Stimulated activated CD8-positive, alpha-beta memory T cell treated with anti-CD3 and anti-CD28 coated beads, Interleukin-15, amount 100 ng/mL, for 1 hour (primary cell): ENCODE measurements at places on chromosomes 1 and 21.

DNA sequence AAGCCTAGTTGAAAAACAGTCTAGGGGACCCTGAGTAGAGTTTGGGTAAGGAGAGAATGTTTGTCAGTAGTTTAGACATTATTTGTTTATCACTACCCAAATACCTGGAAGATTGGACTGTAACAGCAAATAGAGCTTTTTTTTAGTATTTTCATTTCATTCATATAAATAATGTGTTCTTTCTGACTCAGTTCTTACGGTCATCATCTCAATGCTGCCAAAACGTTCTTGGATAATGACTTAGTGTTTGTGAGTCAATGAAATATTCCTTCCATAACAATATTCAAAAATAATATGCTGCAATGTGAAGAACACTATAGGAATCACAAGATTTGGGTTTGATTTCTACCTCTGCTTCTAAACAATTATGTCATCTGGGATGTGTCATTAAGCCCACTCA lies 400.0 kb upstream of the PKN2 start:
- no peak for DNase-seq

DNA sequence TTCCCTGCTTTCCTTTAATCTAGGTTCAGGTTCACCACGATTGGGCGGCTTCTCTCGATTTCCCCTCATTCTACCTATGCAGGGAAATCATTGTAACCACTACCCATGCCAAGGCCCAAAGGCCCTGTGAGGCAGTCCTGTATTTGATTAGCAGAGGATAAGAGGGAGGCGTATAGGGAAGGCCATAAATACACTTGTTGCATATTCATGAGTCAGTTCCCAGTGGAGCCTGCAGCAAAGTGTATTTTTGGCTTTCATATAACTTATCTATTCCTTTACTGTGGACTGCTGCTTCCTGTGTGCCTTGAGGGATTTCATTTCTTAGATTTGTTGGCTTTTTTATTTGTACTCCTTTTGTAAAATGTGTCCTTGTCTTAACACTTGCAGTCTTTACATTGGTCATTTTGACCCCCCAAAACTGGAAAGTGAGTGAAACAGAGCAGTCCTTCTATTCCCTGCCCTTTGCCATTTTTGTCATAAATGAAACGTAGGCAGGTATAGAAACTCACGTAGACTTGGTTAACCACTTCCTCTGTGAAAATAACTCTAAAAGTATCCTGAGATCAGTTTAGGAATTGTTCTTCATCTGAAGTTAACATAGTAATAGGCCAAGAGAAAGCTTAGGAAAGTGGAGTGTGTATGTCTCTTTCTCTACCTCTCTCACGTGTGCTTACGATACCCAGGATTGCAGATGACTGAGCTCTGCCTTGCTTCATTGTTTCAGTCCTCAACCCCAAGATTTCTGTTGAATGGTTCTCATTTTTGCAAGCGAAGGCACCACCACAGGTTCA lies 19.6 kb upstream of the KCNQ4 start:
- DNase-seq, result no peak

- no peak for DNase-seq
Measured at GRCh38 chr1:198880818-198881597, 242.2 kb downstream of the PTPRC start.

- DNase-seq, result no peak
Measured at GRCh38 chr1:162996261-162996660, 72.9 kb upstream of the RGS4 start.

DNA sequence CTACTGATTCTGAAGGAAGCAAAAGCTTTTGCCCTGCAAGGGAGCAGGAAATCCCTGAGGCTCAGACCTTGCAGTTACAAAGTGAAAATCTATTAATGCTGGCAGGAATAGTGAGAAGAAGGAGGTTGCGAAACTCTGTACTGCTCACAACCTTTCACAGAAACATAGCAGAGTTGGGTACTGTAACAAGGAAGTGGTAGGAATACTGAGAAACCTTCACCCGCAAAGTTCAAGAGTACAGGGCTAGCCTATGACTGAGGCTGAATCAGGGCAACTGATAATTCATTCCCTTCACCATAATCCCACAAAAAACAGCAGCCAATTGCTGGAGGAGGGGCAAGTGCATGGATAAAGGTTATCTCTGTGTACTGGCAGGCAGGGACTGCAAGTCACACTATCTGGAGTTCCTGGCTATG lies 23.9 kb upstream of the KCTD3 start:
- no peak for DNase-seq

- no peak for DNase-seq
Measured at GRCh38 chr1:200925831-200926230, 31.1 kb downstream of the INAVA start.

- DNase-seq, result no peak
Measured at GRCh38 chr1:77068013-77068412, 151.2 kb downstream of the PIGK start.
